Activated CD4-positive, alpha-beta memory T cell treated with anti-CD3 and anti-CD28 coated beads for 36 hours (primary cell): ENCODE measurements at places on chromosomes 12 and 14.

DNA sequence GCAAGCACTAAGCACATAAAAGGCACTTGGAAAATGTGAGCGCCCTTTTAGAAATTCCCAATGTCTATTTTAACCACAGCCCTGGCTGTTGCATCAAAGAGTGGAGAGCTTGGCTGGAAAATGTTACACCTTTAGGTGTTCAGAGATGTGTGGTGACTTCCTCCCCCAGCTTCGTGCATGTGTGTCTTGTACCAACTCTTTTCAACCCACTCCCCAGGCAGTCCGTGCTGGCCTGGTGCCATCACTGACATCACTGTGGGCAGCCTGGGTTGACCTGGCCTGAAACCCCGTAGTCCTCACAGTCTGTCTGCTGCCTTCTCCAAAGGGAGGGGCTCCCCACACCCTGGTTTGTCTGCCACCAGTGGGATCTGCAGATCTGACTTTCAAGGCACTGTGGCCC is 101.8 kb downstream of the SCARB1 start:
- peak; percentile 66 for DNase-seq

DNA sequence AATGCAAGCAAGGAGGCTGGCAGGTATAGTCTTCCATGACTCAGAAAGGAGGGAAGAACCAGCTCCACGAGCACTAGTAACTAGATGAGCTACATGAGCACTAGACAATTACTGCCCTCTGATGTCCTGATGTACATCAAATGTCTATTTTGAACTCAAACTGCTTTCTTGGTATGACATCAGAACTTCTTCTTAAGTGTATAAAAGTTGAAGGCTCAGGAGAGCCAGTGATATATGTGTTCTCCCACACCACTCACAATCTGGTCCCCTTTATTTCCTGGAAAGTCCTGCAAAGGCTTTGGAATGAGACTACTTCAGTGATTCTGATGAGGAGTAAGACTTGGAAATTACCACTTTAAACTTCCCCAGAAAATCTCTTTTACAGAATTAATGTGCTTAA is 18.5 kb upstream of the DHRS7 start:
- DNase-seq: no peak

GRCh38 chr14:22391908-22392565 is 197.0 kb downstream of the DAD1 start:
- DNase-seq: no peak

DNA sequence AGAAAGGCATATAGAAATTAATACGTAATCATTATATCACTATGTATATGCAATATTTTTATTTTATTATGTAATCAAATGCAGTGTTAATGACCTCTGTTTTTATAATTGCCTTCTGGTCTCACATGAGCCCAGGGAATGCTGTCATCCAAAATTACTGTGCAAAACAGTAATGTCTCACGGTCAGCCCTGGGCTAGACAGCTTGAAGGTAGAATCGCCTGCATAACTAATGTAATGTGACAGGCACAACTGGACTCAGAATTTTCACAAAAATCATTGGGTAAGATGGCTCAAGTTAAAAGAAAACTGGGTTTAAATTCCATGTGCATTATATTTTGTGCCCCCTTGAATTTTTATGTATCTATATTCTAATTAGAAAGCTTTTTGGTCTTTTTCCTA is 293.3 kb downstream of the PPFIA2 start:
- DNase-seq: no peak

- no peak for DNase-seq
Measured at GRCh38 chr14:19873178-19873577, 1.8 kb upstream of the OR4K2 start.

GRCh38 chr12:108582978-108583770 is 14.7 kb downstream of the TMEM119 start:
- DNase-seq: no peak

DNA sequence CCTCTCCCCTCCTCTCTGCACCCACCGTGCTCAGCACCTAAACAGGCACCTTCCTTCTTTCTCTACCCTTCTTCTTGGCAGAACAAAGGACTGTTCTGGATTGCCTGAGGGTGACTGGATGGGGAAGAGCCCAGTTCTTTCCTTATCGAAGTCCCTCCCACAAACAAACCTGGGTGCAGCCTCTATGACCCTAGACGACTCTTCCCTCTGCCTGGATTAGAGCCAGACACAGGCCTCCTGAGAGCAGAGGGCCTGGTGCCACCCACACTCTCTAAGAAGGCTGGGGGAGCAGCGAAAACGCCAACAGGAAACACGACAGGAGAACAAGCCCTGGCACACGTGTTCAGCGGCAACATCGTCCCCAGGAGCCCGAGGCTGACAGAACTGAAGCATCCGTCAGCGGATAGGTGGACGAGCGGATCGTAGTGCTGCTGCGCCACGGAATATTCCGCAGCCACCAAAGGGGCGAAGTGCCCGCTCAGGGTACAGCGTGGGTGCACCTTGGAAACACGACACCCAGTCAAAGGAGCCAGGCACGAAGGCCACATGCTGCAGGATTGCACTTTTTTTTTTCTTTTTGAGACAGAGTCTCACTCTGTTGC is 38.0 kb downstream of the RIMBP2 start:
- no peak for DNase-seq

GRCh38 chr14:67539116-67539515 is 6.0 kb downstream of the PLEKHH1 start:
- no peak for DNase-seq

DNA sequence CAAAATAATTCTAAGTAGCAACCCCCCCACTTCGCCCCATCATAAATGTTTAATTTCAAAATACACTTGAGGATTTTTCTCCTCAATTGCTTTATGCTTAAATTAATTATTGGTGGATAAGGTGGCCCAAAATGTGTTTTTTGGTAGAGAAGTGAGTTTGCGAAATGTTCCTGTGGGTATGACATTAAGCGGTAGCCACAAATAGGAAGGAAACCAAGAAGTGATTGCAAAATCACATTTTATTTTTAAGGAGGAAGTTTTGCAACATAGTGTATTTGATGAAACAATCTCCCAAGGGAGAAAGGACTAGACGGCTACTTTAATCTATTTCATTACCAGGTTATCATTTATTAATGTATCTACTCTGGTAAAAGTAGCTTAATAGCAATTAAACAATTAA is 25.5 kb downstream of the SLC25A3 start:
- DNase-seq: no peak

GRCh38 chr12:72888693-72889092 is 616.5 kb downstream of the TRHDE start:
- DNase-seq: no peak

- DNase-seq: no peak
Measured at GRCh38 chr14:22011253-22011642, 337.6 kb upstream of the OR4E1 start.

GRCh38 chr12:56521590-56522371 is at the start of gene RBMS2:
TSS of gene RBMS2 (plus strand) at chr12:56521820. CDS start at chr12:56522024, 204 bp downstream.
- DNase-seq: peak; percentile 49

DNA sequence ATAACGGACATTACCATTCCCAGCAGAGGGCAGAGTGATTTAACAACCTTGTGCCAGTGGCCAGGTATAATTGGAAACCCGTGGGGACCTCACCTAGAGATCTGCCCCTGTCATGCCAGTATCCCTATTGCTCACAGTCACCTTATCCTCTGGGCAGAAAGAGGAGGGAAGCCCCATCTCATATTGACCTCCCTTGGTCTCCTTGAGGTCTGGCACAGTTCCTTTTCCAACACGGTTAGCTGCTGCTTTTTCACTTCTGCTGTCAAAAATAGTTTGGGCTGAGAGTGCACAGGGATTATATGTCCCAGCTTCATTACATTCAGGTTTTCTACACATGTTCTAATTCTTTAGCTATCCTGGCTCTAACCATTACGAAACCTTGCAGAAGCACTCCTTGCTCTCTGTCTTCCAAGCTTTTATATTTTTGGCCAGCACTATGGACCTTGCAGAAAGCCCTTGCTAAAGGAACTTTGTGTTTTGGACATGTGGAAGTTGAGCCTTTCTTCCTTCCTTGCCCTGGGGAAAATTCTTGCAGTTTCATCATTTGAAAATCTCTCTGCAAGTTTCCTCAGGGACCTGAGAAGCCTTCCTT is 111.7 kb upstream of the MIS18BP1 start:
- DNase-seq: no peak

- no peak for DNase-seq
Measured at GRCh38 chr14:58784931-58785330, 147.2 kb downstream of the DACT1 start.

- no peak for DNase-seq
Measured at GRCh38 chr12:96347130-96347699, 53.0 kb downstream of the CDK17 start.

- DNase-seq: no peak
Measured at GRCh38 chr12:3362737-3363136, 128.3 kb upstream of the PRMT8 start.

DNA sequence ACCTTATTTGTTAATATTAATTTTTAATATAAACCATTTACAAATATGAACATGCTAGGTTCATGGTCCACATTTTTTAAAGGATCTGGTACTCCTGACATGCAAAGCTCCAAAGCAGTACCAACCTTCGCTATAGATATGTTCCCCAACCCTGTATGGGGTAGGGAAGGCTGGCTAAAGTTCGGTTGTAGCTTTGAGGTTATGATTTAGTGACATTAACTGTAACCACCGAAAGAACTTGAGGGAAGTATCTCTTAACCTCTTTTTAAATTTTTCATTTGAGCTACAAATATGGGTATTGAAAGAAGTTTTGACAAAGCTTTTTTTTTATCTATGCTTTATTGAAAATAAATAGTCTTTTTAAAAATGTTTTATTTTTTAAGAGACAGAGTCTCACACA is 115.5 kb downstream of the DYRK2 start:
- no peak for DNase-seq

DNA sequence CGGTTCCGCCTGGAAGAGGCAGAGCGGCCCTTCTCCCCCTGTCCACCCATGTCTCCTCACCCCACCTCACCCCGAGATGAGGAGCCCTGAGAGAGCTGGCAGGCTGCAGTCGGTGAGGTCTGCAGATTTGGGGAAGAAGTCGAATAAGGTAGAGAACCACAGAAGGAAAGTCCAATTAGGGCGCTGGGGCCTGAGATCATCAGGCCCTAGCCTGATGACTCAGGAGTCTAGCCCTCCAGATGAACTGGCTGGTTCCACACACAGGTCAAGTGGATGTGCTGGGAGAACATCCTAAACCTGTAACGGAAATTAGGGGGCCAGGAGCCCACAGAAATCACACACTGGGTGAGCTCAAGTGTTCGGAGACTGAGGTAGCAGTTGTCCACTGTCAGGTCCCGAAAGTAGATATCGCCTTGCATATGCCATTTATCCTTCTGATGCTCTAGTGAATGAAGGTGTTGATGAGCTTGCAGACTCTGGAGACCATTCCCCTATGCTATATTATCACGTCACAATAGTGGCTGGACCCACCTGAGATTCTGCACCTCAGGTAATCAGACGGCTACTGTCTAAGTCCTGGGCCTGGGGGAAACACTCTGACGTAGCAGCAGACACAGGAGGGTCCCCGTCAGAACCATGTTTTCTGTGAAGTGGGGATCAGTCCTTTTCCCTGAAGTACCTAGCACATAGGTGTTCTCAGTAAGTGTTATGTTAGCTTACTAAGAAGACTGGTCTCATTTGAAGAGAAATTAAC is 886 bp upstream of the METTL17 start:
- DNase-seq: no peak

GRCh38 chr12:54598970-54599369 is 10.5 kb upstream of the PPP1R1A start:
- no peak for DNase-seq

DNA sequence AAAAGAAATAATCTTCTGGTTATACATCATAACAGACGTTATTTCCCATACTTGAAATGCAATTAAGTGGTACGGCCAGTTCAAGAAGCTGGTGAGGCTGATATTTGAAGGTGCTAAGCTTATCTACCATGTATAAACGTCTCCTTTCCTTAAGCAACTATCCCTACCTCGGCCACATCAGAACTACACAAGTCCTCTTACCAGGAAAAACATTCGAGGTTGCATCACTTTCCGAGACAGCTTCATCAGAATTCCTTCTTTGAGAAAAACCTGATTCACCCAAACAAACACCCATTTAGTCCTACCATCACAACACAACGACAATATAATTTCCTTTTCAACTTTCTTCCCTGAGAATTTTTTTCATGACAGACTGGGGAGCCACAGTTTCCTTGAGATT is 33.9 kb upstream of the NR2C1 start:
- no peak for DNase-seq

- peak; percentile 87 for DNase-seq
Measured at GRCh38 chr14:61511558-61511948, 183.8 kb upstream of the HIF1A start.

DNA sequence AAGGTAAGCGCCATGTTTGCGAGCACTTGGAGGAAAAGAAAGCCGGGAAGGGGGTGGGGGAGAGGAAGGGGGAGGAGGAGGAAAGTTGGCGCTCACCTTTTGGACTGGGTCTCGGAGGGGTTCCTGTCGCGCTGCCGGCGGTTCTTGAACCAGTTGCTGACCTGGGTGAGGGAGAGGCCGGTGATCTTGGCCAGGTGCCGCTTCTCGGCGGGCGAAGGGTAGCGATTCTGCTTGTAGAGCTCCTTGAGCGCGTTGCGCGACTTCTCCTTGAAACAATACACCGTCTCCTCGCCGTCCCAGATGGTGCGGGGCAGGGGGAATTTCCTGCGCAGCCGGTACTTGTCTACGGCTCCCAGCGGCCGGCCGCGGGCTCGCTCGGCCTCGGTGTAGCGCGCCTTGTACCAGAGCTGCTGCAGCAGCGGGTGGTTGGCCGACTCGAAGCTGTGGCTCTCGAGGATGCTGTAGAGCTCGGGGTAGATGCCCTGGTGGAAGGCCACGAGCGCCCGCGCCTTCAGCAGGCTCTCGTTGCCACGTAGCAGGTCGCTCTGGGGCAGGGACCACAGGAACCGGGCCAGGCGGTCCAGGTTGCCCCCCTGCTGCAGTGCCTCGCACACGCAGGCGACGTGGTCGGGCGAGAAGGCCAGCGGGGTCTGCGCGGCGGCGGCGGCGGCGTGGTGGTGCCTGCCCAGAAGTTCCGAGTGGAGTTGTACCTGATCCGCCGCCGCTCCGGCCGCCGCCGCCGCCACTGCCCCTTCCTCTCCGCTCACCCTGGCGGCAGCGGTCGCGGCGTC is 840 bp downstream of the SIX4 start:
- DNase-seq: peak; percentile 39

- DNase-seq: no peak
Measured at GRCh38 chr14:23043145-23043544, 1.1 kb downstream of the PSMB11 start.

DNA sequence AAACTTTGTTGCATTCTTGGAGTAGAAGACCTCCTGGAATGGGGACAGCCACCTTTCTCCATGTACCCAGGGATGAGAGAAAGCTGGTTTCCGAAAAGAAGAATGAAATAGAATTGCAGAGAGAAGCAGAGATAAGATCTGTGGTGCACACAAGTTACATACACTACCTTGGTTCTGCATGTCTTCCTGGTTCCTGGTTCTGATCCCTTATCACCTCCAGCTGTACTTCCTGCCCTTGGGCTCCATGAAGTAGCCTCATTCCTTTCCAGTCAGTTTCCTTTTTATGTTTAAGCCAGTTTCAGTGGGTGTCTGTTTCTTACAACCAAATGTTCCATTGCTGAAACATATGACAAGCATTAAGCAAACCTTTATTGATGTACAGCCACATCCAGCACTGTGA is 69.3 kb downstream of the FBXW8 start:
- DNase-seq: no peak

GRCh38 chr12:82407481-82407880 is 49.2 kb downstream of the METTL25 start:
- no peak for DNase-seq
